ENCODE measurements at places on chromosomes 3 and 15.

GRCh38 chr3:149585401-149585726 is 72.5 kb downstream of the WWTR1 start:
- DNase-seq = no peak

GRCh38 chr3:143236226-143236964 is 116.8 kb downstream of the CHST2 start:
- no peak for DNase-seq

GRCh38 chr3:172550347-172550943 is 27.2 kb upstream of the TNFSF10 start:
- DNase-seq = peak; percentile 72

GRCh38 chr3:20140881-20141280 is 45.1 kb downstream of the SGO1 start:
- DNase-seq = no peak

- DNase-seq = no peak
Observed at GRCh38 chr3:109122690-109123089, 4.8 kb upstream of the MORC1 start.

DNA sequence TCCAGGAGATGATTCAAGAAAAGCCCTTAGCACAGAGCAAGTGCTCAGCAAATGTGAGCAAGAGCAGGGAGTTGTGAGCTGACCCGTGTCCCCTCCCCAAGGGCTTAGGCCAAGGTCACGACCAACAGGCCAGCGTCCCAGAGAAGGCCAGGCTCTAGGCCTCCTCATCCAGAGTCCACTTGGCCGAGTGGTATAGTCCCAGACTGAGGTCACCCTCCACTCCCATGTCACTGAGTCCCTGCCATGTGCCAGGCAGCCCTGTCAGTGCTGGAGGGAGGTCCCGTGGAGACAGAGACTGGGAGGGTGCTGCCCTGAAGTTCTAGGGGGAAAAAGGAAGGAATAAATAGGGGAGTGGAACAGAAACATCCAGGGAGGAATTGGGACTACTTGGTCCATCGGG is 44.0 kb downstream of the TPRA1 start:
- no peak for DNase-seq

- DNase-seq = no peak
Observed at GRCh38 chr3:192655628-192656027, 71.7 kb downstream of the FGF12 start.

DNA sequence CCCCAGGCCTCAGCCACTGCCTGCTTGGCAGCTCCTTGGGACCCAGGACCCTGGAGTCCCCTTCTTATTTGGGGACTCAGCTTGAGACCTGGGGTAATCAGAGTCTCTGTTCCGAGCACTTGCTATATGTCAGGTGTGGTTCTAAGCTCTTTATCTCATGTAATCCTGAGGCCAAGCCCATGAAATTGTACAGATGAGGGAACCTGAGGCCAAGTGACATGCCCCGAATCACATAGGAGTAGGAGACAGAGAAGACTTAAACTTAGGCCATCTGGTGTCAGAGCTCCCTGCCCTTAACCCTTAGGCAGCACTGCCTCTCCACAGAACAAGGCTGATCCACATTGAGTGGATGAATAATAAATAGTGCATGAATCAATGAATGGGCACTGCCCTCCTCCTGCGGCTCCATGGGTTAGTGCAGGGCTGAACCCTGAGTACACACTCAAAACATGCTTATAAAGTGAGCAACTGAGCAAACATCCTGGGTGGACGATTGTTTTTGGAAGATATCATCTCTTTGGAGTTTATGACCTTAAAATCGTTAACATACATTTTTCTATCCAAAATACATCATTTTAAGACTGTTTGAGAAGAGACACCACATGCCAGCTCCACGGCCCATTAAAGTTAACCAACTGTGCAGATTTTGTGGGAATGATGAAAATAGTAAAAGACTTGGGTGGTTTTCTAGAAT is 33.2 kb upstream of the IQSEC1 start:
- DNase-seq = no peak

DNA sequence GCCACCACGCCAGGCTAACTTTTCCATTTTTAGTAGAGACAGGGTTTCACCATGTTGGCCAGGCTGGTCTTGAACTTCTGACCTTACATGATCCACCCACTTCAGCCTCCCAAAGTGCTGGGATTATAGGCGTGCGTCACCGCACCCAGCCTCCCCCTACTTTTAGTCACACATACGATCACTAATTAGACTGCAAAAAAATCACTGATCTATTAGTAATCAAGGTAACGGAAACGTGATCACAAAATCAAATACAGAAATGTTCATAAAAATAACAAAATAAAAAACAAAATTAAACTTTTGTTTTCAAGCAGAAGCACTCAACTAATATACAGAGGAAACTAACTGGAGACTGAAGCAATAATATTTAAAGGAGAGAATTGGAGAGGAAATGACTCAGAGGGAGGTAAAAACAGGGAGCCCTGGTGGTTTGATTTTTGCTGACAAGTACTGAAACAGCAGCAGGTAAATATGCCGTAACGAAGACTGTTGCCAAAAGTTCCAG is 4.6 kb downstream of the WDR53 start:
- no peak for DNase-seq

DNA sequence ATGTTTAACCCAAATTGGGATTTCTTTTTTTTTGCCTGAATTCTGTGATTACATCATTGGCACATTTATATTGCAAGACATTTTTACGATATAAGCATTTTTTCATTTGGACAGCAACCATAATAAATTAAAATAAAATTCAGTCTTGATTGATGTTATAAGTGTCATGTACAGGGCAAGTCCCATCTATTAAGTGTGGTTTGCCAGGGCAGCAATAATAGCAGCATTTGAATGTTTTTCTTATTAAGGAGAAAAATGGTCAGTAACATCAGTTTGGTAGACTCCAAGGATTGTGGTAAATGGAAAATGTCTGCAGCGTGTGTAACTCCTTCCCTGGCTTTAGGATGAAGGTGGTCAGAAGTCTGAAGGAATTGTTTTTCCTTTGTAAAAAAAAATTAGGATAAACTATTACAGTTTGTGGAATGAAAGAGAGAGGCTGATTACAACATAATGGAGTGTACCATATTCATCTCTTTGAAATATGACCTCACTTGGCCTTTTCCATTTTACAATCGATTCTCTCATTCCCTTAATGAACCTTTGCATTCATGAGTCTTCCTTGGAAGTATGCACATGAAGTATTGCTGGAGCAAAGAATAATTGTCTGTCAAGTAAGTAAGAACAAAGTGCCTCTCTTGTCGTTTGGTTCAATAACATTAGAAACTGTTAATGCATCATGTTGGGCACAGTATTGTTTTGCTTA is 405.4 kb upstream of the THRB start:
- no peak for DNase-seq

GRCh38 chr3:167787440-167787839 is 51.9 kb downstream of the SERPINI1 start:
- DNase-seq = no peak

- no peak for DNase-seq
Observed at GRCh38 chr3:123414973-123415775, 33.7 kb downstream of the ADCY5 start.

DNA sequence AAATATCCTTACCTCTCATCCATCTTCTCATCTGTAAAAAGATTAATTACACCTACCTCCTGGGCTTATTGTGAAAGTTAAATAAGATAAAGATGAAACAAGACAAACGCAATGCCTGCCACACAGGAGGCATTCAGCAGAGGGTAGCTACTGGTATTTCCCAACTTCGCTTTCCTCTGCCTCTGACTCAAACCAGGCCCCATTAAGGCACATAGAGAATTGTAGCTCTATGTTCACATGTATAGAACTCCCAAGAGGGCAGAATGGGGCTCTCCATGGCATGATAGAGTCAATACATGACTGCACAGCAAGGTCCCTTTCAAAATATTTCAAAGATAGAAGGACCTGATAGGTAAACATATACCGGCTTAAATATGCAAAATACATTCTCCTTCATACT is 1.4 kb downstream of the LYSMD2 start:
- no peak for DNase-seq

- no peak for DNase-seq
Observed at GRCh38 chr3:157129803-157130466, 30.0 kb downstream of the CCNL1 start.

DNA sequence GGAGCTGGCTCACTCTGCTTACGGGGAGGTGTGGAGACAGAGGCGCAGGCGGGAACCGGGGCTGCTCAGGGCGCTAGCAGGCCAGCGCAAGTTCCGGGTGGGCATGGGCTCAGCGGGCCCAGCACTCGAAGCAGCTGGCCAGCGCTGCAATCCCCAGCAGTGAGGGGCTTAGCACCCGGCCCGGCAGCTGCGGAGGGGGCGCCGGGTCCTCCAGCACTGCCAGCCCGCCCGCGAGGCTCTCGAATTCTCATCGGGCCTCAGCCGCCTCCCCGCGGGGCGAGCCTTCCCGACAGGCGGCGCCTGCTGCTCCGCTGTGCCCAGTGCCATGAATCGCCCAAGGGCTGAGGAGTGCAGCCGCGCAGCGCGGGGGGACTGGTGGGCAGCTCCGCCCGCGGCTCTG is 78.6 kb upstream of the MITF start:
- DNase-seq = no peak

DNA sequence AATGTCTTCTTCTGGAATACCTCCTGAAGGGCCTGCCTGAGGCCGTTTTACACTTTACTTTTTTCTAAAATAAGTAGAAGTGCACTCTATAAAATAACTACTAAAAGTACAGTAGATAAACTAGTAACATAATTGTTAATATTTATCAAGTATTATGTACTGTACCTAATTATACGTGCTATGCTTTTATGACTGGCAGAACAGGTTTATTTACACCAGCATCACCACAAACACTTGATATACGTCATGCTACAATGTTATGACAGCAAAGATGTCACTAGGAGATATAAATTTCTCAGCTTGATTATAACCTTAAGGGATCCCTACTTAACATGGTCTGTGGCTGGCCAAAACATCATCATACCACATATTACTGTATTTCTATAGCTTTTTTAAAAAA is 29.4 kb downstream of the DLG1 start:
- DNase-seq = no peak

DNA sequence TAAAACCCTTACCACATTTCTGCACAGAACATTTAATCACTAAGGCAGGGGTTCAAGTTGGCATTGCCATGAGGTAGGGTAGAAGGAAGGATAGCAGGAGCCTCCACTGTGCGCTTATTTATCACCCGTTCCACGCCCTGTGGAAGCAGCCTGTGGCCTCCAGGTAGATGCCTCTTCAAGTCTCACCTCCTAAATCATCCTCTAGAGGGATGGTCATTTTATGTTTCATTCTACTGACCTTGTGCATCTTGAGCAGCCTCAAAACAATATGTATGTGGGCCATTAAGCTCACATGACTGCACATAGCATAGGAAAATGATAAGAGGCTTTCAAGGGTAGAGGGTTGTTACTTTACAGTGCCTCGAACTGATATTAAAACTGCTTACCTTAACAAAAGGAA is 546.2 kb downstream of the GRM7 start:
- DNase-seq = no peak

DNA sequence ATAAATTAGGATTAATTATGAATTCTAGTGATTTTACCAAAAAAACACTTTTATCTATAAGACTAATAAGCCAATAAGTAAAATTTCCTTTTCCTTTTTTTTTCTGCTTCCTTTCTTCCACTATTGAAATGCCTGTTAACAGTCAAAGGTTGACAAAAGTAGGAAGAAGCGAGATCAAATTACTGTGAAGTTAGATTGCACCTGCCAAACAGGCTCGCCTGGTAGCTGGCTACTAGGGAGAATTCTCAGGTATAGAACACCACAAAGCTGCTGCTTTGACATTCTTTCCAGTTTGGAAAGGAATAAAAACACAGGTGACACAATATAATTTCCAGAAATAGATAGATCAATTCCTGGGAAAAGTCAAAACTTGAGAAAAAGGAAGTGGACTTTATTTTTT is 749.0 kb downstream of the NSUN3 start:
- no peak for DNase-seq

DNA sequence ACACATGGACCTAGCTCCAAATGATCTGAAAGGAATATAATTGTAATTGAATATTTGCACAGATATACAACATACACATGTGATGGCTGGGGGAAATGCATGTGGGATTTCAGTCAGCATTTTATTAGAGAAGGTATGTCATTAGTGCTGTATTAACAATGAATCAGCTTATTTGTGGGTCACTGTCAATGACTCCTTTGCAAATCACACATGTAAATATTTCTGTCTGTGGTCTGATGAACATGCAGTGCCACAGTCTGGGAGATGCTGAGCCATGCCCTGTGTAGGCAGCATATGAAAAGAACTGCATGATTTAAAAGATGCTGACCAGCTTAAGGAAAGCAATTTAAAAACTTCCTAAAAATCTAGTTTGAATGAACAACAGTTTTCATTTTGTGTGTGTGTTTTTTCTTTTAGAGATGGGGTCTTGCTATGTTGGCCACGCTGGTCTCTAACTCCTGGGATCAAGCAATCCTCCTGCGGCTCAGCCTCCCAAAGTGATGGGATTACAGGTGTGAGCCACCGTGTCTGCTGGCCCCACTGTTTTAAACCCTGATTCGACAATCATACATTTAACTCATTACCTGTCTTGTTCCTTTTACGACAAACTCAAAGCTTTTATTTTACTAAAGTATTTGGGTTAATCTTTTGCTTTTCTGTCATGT is 803 bp upstream of the B3GNT5 start:
- no peak for DNase-seq
